ENCODE measurements at places on chromosomes 5 and 9.
A peak's percentile ranks its signal among the peaks of the same experiment; 100 is the strongest.

GRCh38 chr5:179112469-179113142 lies 52.4 kb downstream of the ZNF354C start:
- DNase-seq, result no peak

DNA sequence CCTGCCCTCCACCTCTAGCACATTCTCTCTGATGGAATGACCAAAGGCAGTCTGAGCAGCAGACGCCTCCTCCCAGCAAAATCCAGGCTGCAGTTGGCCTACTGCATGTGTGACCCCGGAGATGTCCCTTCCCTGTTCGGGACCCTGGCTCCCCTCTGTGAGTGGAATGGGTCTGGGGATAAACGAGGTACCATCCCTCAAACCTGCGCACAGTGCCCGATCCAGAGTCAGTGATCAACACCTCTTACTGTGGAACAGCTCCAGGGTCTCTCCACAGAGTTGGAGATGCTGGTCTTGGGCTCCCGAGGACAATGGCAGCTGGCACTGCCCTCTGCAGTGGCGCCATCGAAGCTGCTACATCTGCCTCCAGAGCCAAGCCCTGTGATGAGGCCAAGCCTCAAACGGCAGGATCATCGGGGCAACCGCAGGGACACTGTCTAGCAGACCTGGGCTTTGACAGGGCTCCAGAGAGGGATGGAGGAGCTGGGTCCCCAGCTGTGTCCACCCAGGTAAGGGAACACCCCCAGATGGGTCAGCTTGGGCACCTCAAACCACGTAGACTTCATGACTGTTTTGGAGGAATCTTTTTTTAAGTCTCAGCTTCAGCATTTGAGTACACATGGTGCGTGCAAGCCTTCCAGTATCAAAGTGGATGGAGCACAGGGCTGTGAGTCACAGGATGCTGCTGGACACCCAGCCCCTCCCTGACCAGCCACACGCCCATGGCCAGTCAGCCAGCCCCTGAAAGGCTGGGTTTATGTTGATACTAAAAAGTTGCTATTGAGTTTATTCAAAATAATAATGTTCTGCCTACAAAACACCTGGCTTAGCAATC lies 13.0 kb downstream of the MED10 start:
- no peak for DNase-seq

DNA sequence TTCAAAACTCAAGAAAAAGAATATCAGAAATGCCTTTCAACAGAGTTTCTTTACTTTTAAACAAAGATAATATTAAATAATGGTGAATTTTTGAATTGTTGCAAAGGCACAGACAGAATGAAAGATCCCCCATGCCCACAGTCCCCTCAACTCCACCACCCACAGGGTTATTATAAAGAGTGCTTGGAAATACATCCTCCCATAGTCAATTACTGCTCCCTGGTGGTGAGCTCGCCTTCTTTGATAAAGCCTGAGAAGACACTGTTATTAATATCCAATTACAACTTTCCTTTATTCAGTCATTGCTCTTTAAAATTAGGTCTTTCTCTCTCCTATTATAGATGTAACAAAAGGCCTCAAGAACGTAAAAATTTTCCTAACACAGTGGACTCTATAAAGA lies 490.2 kb upstream of the RORB start:
- DNase-seq, result no peak

GRCh38 chr5:2103940-2104339 lies 221.2 kb upstream of the IRX4 start:
- DNase-seq, result no peak

DNA sequence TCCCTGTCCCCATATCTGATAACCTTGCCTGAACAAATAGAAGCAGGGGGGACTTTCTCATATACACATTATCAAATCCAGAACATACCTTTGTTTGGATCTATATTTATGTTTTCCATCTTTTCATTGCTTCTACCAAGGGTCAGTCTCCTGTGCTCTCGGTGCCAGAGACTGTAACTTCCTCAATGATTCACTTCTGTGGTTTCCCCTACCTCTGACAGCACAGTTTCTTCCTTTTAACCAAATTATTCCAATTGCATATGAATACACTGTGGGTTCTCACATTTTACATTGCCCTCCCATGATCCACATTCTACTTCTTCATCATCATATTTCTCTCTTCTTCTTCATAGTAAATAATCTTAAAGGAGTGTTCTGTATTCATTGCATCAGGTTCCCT lies 32.2 kb downstream of the NMUR2 start:
- peak; percentile 11 for DNase-seq

- no peak for DNase-seq
Observed at GRCh38 chr5:79794347-79794746, 104.7 kb downstream of the CMYA5 start.

Measured in Kasumi-1 (cell line).